DMS79 treated with DMSO at 0.1 percent for 48 hours (cell line): ENCODE measurements at places on chromosomes 7 and 10.

- no peak for DNase-seq
Observed at GRCh38 chr10:8677642-8678041, 623.2 kb downstream of the GATA3 start.

GRCh38 chr10:125133696-125134482, 26.5 kb downstream of the CTBP2 start:
- no peak for DNase-seq

DNA sequence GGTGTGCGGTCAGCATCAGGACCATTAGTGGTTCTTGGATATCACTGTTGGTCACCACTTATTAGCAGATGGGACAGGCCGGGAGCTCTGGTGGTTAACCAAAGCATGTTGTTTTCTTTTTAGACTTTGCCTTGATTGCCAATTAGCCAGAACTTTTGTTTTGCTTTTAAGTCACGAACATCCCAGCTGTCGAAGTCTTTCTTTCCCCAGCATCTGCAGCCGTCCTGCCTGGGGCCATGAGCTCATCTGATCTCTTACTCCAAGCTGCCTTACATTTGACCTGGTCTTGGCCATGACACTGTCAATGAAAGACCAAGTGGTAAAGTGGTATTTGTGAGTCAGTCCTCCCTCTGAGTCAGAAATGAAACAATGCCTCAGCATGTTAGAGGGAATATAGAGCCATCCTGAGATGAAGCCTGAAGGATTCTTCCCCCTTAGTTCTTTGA, 53.9 kb upstream of the CREB5 start:
- DNase-seq = no peak

- no peak for DNase-seq
Observed at GRCh38 chr10:132097609-132098377, 32.0 kb downstream of the JAKMIP3 start.

GRCh38 chr10:77833792-77834191, 92.8 kb downstream of the DLG5 start:
- no peak for DNase-seq
